ENCODE measurements at places on chromosomes 2 and 18. TPM values are rescaled to one million over a fixed set of nuclear protein-coding genes. Genes with fewer than 3 reads are reported as not detected.

Gene FHL2
- 4.4 TPM for total RNA-seq

Gene SERPINB11
- total RNA-seq, result not detected

Gene POMC
- 5.5 TPM for total RNA-seq

Gene PROM2
- 0.47 TPM for total RNA-seq

Gene TIA1
- 81.8 TPM for total RNA-seq

Gene TSPYL6
- not detected for total RNA-seq

GRCh38 chr18:320155-320554, 52.3 kb upstream of the THOC1 start:
- no peaks in the 10 kb centered on the region for H3K36me3 ChIP-seq
- H3K27me3 ChIP-seq, result peaks cover 11% of the 10 kb centered on the region
- no peak overlapping the region for H3K27ac ChIP-seq
- peaks cover 8% of the 10 kb centered on the region for H3K4me1 ChIP-seq
- DNase-seq, result no peak

- H3K27me3 ChIP-seq, result no peaks in the 10 kb centered on the region
- DNase-seq, result peak; percentile 85
- H3K36me3 ChIP-seq, result peaks cover 9% of the 10 kb centered on the region
Observed at GRCh38 chr2:84781942-84782716, 98.8 kb downstream of the TRABD2A start.

- no peaks in the 10 kb centered on the region for H3K36me3 ChIP-seq
- no peak overlapping the region for H3K27ac ChIP-seq
- no peaks in the 10 kb centered on the region for H3K27me3 ChIP-seq
- no peaks in the 10 kb centered on the region for H3K4me1 ChIP-seq
- no peak for DNase-seq
Observed at GRCh38 chr2:141492816-141493215, 638.0 kb downstream of the LRP1B start.

DNA sequence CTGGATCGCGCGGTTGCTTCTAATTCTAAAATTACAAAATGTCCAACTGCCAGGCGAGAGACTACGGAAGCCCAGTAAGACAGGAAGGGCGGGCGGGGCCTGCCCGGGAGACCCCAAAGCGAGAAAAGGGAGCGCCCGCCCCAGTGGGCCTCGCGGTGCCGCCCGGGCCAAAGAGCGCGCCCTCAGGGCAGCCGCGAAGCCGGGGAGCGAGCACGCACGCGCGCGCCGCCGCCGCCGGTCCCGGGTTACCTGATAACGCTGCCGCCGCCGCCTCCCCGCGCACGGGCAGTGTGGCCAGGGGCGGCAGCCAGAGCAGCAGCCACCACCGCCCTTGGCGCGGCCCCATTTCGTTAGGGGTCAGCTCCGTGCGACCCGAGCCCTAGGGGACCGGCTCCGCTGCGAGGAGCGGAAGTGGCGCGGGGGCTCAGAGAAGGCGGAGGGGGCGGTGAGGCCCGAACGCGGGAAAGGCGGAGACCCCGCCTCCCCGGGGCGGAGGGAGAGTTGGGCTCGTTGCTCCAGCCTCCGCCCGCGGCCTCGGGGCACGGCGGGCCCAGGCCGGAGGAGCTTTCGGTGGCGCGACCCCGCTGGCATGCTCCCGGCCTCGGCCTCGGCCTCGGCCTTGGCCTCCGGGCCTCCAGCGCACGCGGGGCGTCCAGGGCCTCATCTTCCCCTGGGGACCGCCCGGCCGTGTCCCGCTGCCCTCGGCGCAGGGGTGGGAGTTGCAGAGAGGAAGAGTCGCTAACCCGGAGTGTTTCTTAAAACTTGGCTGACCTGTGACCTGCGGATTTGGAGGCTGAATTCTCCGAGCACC, at the start of gene NEMP2:
Gene NEMP2, minus strand, starts transcription at position 413 of the 811 bp plus-strand sequence. Its CDS starts 67 bp downstream, at position 346.
- DNase-seq, result peak; percentile 86
- peak within 1 kb of the TSS; percentile 96 for H3K4me3 ChIP-seq
- peak within 1 kb of the TSS; percentile 100 for H3K27ac ChIP-seq
- H3K27me3 ChIP-seq, result no peaks in the 10 kb centered on the region
- H3K36me3 ChIP-seq, result peaks cover 42% of the 10 kb centered on the region

DNA sequence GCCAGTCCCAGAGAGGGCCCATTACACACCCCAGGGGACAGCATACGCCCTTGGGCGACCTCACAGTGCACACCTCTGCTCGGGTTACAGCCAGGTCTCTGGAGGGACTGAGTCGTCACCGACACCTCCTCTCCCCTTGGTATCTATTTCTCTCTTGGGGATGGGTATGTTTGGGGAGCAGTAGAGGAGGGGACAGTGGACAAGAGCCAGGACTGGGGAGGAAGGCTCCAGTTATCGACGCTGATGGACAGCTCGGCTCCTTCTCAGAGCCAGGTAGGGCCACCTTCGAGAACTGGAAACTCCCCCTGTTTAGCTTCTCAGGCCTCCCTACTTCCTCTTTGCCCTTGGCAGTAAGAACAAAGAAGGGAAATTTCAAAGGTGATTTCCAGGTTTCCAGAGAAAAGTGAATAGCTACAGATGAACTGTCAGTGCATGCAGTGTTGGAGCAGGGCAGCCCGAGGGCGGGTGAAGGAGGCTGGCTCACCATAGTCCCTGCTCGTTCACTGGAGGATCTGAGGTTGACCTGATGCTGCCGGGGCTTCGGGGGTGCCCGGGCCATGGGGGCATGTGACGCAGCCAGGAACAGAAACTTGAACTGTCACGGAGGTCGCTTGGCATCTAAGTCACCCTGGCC, 4.4 kb upstream of the SEMA4C start:
- peak overlapping the region; percentile 62 for H3K27ac ChIP-seq
- no peak overlapping the region for H3K4me3 ChIP-seq
- H3K36me3 ChIP-seq, result no peaks in the 10 kb centered on the region
- peaks cover 50% of the 10 kb centered on the region for H3K4me1 ChIP-seq
- H3K27me3 ChIP-seq, result peaks cover 3% of the 10 kb centered on the region

DNA sequence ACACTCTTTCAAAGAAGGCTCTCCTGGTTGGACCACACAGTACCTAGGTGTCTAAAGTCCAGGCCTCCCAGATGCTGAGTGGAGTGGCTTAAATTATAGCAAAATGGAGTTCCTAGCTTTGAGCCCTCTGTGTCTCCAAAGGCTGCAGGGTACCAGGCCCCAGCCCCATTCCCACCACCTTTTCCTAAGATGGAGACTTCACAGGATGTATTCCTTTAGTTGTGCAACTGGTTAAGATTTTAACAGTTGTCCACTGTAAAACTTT, 4.9 kb downstream of the SMAD7 start:
- no peak overlapping the region for H3K4me3 ChIP-seq
- no peaks in the 10 kb centered on the region for H3K27me3 ChIP-seq
- peaks cover 76% of the 10 kb centered on the region for H3K36me3 ChIP-seq
- peaks cover 72% of the 10 kb centered on the region for H3K4me1 ChIP-seq
- DNase-seq, result no peak
- H3K27ac ChIP-seq, result no peak overlapping the region

DNA sequence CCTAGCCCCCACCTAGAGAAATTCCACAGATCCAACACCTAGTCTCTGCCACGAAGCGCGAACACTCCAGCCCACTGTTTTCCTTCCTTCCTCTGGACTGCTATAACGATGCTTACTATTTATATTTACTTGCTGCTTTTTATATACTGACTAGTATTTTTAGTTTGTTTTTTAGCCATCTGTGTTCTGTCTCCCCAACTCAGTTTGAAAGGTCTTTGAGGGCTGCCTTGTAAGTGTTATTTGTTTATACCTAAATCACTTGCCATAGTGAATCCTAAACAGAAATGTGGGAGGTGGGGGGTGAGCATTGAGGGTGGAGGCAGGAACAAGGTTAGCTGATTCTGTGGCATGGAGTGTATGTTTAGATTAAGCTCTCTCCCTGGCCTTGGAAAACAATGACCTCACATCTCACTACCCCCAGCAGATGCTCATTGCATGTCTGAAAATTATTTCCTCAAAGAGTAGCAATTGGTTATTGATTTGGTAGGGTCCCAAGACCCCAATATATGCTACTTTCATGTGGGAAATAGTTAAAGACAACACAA, 1.1 kb upstream of the NCKAP5 start:
- H3K4me1 ChIP-seq, result no peaks in the 10 kb centered on the region
- no peak for DNase-seq
- H3K4me3 ChIP-seq, result no peak overlapping the region
- H3K36me3 ChIP-seq, result no peaks in the 10 kb centered on the region
- H3K27ac ChIP-seq, result no peak overlapping the region
- H3K27me3 ChIP-seq, result peaks cover 14% of the 10 kb centered on the region

DNA sequence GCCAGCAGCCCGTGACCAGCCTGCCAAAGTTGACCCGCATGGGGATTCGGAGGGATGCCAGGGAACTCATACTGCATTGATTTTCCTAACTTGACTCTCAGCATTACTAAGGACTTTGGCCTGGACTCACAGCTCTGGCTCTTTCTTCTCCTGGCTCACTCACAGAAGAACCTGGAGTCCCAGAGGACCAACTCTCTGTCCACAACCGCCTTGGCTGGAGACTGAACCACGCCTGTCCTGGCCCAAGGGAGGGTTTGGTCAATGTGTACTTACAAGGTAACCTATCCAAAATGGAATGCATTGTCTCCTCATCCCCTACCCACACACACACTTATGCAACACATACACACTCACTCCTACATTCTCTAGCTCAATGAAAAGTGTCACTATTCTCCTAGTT, 135.6 kb upstream of the KLHL29 start:
- H3K4me3 ChIP-seq, result no peak overlapping the region
- peaks cover 13% of the 10 kb centered on the region for H3K27me3 ChIP-seq
- H3K36me3 ChIP-seq, result no peaks in the 10 kb centered on the region
- no peaks in the 10 kb centered on the region for H3K4me1 ChIP-seq
- no peak for DNase-seq
- H3K27ac ChIP-seq, result no peak overlapping the region

- no peak overlapping the region for H3K27ac ChIP-seq
- H3K27me3 ChIP-seq, result no peaks in the 10 kb centered on the region
- no peak overlapping the region for H3K4me3 ChIP-seq
- no peaks in the 10 kb centered on the region for H3K4me1 ChIP-seq
- DNase-seq, result no peak
- no peaks in the 10 kb centered on the region for H3K36me3 ChIP-seq
Observed at GRCh38 chr18:28459587-28459986, 282.7 kb upstream of the CDH2 start.

- peaks cover 18% of the 10 kb centered on the region for H3K27me3 ChIP-seq
- no peaks in the 10 kb centered on the region for H3K36me3 ChIP-seq
- no peak overlapping the region for H3K27ac ChIP-seq
- H3K4me3 ChIP-seq, result no peak overlapping the region
Observed at GRCh38 chr18:75492852-75493251, 65.3 kb upstream of the SMIM21 start.

- H3K36me3 ChIP-seq, result peaks cover 16% of the 10 kb centered on the region
- no peak overlapping the region for H3K27ac ChIP-seq
- H3K27me3 ChIP-seq, result no peaks in the 10 kb centered on the region
- no peak for DNase-seq
- H3K4me3 ChIP-seq, result no peak overlapping the region
Observed at GRCh38 chr2:32732912-32733472, 105.1 kb downstream of the TTC27 start.

- H3K36me3 ChIP-seq, result no peaks in the 10 kb centered on the region
- H3K4me3 ChIP-seq, result no peak overlapping the region
- no peaks in the 10 kb centered on the region for H3K4me1 ChIP-seq
- H3K27me3 ChIP-seq, result no peaks in the 10 kb centered on the region
Observed at GRCh38 chr2:26165403-26165802, 7.5 kb upstream of the GAREM2 start.

- no peaks in the 10 kb centered on the region for H3K4me1 ChIP-seq
- DNase-seq, result no peak
- H3K4me3 ChIP-seq, result no peak overlapping the region
Observed at GRCh38 chr2:170088776-170089175, 89.2 kb upstream of the MYO3B start.

- no peak overlapping the region for H3K4me3 ChIP-seq
- H3K27me3 ChIP-seq, result peaks cover 2% of the 10 kb centered on the region
- no peak overlapping the region for H3K27ac ChIP-seq
- DNase-seq, result peak; percentile 76
Observed at GRCh38 chr2:202104286-202104870, 31.3 kb downstream of the KIAA2012 start.

DNA sequence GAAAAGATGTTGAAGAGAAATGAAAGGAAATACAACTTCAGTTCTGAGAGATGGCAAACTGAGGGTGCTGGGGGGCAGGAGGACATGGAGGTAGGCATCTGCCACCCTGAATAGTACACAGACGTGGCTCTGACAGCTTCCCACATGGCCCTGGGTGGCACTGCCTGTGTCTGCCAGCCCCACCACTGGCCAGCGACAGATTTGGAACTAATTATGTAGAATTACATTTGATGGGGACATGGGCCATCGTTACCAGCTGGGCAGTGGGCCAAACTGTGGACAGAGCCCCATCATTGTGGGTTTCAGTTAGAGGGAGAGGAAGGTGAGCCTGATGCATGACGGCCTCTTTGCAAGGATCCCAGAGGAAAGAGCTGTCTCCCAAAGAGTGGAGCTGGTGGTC, 216.0 kb upstream of the HAAO start:
- no peaks in the 10 kb centered on the region for H3K36me3 ChIP-seq
- no peak overlapping the region for H3K4me3 ChIP-seq
- H3K27ac ChIP-seq, result no peak overlapping the region

- no peak overlapping the region for H3K4me3 ChIP-seq
- no peaks in the 10 kb centered on the region for H3K4me1 ChIP-seq
- no peaks in the 10 kb centered on the region for H3K27me3 ChIP-seq
- H3K36me3 ChIP-seq, result no peaks in the 10 kb centered on the region
- no peak for DNase-seq
Observed at GRCh38 chr18:75139226-75139911, 69.6 kb downstream of the PTGR3 start.

DNA sequence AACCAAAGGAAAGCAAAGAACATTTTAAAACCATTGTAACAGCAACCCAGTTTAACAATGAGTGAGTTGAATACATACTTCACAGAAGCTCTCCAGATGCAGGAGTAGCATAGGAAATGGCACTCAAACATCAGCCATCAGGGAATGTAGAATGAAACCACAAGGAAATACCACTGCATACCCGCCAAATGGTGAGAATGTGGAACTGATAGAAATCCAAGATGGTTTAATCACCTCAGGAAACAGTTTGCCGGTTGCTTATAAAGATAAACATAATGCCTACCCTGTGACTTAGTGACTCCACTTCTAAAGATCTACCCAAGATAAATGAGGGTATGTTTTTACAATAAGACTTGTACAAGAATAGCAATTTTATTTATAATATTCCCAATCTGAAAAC, 132.0 kb downstream of the GALNT1 start:
- no peaks in the 10 kb centered on the region for H3K4me1 ChIP-seq
- H3K27ac ChIP-seq, result no peak overlapping the region
- H3K27me3 ChIP-seq, result no peaks in the 10 kb centered on the region
- DNase-seq, result no peak
- no peak overlapping the region for H3K4me3 ChIP-seq

- H3K4me1 ChIP-seq, result peaks cover 30% of the 10 kb centered on the region
- DNase-seq, result no peak
- H3K4me3 ChIP-seq, result no peak overlapping the region
- H3K27me3 ChIP-seq, result peaks cover 5% of the 10 kb centered on the region
- no peak overlapping the region for H3K27ac ChIP-seq
Observed at GRCh38 chr2:65392609-65393008, 39.8 kb downstream of the SPRED2 start.

GRCh38 chr2:202149936-202150335, 76.9 kb downstream of the KIAA2012 start:
- peaks cover 9% of the 10 kb centered on the region for H3K27me3 ChIP-seq
- H3K27ac ChIP-seq, result no peak overlapping the region
- peaks cover 1% of the 10 kb centered on the region for H3K4me1 ChIP-seq
- no peak overlapping the region for H3K4me3 ChIP-seq

DNA sequence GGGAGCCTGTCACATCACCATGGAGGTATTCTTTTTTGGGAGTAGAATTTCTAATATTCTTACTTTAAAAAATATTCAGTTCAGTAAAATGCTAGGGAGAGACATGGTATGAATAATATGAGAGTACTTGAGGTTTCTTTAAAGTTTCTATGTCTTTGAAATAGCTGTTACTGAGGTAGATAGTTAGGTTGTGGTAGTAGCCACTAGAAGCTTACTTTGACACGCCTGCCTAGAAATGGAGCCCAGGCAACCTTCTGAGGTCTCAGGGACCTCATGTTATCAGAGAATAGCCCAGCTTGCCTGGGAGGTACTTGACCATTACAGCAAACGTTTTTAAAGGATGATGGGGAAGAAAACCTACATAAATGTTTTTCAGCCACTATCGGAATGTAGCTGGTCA, 131.2 kb downstream of the AGPS start:
- no peak for DNase-seq

All from activated CD8-positive, alpha-beta T cell treated with anti-CD3 and anti-CD28 coated beads for 36 hours (primary cell).